ENCODE measurements at places on chromosomes 5 and 9. TPM values are rescaled to one million over a fixed set of nuclear protein-coding genes. Genes with fewer than 3 reads are reported as not detected.

The CDC20B gene
- not detected for total RNA-seq

The ZDHHC11B gene
- not detected for total RNA-seq

The OSMR gene
- 26.4 TPM for total RNA-seq

The PLAA gene
- 22.7 TPM for total RNA-seq

The GPX3 gene
- 12.2 TPM for total RNA-seq
